ENCODE measurements at places on chromosomes 12 and 14.

DNA sequence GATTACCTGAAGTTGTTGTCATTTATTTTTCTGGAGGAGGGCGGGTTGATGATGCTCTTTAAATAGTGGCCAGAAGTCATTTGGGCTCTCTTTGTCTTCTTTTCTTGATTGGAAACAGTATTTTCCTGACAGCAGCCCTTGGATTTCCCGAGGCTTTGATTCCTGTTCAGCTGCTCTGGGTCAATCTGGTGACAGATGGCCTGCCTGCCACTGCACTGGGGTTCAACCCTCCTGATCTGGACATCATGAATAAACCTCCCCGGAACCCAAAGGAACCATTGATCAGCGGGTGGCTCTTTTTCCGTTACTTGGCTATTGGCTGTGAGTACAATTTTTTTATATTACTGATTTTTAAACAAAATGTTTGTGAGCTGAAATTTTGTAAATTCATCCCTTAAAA is 60.4 kb downstream of the ANAPC7 start:
- DNase-seq, result no peak

DNA sequence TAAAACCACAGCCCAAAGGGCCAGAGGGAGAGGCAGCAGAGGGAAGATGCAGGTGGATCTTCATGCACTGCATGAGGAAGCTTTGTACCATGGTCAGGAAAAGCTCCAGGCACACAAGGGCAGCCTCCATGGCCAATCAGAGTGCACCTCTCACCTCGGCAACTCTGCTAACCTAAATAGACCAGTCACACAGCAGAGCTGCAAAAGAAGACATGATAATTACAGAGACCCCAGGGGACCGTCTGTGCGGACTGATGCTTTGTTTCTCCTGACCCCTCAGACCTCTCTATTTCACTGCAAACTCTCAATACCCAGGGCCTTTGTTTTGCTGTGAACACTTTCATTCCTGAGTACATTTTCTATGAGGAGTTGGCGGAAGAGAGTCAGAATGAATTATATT is 10.7 kb upstream of the TCL1B start:
- no peak for DNase-seq

DNA sequence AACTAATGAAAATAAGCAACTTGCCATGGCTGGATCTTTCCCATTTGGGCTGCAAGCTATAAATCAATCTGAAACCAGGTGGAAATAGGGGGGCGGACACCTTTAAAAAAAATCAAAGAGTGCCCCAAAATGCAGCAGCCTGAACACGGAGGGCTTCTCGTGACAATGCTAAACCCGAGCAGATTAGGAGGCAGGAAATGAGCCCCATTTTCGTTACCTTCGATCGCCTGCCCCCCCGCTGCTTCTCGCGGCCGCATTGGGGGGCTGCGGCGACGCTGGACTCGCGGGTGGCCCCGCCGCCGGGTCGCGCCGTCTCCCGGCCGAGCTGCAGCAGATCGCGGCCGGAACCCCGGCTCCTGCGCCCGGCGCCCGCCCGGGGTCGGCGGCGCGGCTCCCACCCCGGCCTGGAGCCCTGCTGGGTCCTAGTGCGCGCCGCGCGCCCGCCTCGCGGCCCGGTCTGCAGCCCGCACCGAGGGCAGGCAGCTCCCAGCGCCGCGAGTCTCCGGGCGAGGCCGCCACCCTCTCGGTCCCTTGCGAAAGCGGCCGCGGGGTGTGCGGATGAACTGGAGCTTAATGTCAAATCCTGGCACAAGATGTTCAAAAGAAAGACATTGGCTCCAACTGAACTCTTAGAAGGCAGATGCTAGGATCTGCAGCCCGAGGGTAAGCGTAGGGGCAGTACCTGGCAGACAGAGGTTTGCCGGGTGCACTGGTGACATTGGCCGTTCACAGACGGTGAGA is 201.9 kb upstream of the FOXN3 start:
- DNase-seq, result peak; percentile 64

- DNase-seq, result no peak
Observed at GRCh38 chr12:78586790-78587189, 277.8 kb upstream of the SYT1 start.

DNA sequence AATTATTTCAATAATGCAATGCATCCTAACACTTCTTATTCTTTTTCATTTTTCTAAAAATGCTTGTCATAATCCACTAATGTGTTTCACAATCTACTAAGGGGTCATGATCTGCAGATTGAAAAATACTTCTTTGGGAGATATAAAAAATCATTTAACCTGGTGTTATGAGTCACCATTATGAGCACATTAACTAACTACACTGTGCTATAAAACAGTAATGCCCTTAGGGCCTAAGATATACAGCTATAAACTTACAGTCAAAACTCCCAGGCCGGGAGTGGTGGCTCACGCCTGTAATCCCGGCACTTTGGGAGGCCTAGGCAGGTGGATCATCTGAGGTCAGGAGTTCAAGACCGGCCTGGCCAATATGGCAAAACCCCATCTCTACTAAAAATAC is 14.2 kb downstream of the ATXN2 start:
- no peak for DNase-seq

DNA sequence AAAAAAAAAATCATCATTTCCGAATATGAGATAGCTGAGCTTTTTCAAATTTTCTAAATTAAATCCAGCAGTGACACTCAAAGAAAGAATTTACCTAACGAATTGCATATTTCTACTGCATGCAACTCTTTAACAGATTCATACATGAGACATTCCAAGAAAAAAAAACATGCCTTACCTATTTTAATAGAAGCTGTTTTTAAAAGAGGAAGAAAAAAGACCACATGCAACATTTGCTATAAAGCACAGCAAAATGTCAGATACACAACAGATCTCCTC is 18.5 kb downstream of the CORO1C start:
- peak; percentile 39 for DNase-seq

- DNase-seq, result no peak
Observed at GRCh38 chr12:81639196-81639595, 120.0 kb downstream of the PPFIA2 start.

GRCh38 chr14:52553002-52553670 is 500 bp downstream of the GPR137C start:
- DNase-seq, result no peak

- peak; percentile 74 for DNase-seq
Observed at GRCh38 chr12:50050410-50051098, 6.8 kb upstream of the ASIC1 start.

GRCh38 chr12:2785017-2785416 is 9.8 kb upstream of the FKBP4 start:
- no peak for DNase-seq

- peak; percentile 27 for DNase-seq
Observed at GRCh38 chr12:88922816-88923215, 342.5 kb upstream of the KITLG start.

- DNase-seq, result peak; percentile 53
Observed at GRCh38 chr12:121532503-121533393, 48.1 kb downstream of the KDM2B start.

- no peak for DNase-seq
Observed at GRCh38 chr14:75495882-75496281, 26.4 kb upstream of the BATF start.

DNA sequence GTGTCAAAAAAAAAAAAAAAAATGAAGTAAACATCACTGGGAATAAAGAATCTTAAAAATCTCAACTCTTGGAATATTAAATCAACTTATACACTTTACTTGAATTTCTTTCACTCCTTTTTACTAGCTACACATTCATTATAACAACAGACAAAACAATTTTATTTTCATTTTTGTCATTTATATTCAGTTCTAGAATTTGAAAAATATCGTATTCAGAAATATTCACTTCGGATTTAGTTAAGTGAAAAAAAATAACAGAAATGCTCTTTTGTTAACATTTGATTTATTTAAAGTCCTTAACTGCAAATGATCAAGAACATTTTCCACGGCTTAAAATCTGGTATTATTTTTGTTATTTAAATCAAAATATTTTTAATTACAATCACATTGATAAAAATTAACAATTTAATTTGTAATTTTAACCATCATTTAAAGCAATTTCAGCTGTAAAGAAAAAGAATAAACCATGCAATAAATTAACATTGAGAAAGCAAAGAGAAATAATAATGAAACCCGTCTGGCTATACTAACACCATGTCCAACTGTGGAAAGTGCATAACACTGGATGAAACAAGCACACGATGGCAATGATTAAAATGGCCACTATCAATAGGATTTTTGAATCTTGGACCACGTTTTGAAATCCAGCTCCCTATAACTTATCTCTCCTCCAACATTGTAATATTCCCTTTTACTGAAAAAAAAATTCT is 5.2 kb downstream of the FOXA1 start:
- DNase-seq, result no peak

DNA sequence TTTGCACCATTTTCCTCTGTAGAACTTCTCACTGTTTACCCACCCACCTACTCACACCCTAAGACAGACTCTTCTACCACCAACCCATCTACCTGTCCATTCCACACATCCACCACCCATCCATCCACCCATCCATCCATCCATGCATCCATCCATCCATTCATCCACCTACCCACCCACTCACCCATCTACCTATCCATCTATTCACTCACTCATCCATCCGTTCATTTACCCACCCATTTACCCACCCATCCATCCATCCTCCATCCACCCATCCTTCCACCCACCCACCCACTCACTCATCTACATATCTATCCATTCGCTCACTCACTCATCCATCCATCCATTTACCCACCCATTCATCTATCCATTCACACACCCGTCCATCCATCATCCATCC is 15.1 kb downstream of the PLBD2 start:
- DNase-seq, result no peak

GRCh38 chr14:33676135-33676566 is 274.7 kb downstream of the EGLN3 start:
- DNase-seq, result peak; percentile 67

GRCh38 chr14:53109105-53110041 is 43.8 kb downstream of the DDHD1 start:
- peak; percentile 21 for DNase-seq

DNA sequence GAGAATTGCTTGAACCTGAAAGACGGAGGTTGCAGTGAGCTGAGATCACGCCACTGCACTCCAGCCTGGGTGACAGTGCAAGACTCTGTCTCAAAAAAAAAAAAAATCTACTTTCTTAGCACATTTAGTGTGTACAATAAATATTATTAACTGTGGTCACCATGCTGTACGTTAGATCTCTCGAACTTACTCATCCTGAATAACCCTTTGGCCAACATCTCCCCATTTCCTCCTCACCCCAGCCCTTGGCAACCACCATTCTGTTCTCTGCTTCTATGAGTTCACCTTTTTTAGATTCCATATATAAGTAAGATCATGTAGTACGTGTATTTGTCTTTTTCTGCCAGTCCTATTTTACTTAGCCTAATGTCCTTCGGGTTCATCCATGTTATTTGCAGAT is 13.4 kb downstream of the FUT8 start:
- DNase-seq, result no peak

GRCh38 chr14:91302391-91302790 is 57.9 kb upstream of the GPR68 start:
- no peak for DNase-seq

DNA sequence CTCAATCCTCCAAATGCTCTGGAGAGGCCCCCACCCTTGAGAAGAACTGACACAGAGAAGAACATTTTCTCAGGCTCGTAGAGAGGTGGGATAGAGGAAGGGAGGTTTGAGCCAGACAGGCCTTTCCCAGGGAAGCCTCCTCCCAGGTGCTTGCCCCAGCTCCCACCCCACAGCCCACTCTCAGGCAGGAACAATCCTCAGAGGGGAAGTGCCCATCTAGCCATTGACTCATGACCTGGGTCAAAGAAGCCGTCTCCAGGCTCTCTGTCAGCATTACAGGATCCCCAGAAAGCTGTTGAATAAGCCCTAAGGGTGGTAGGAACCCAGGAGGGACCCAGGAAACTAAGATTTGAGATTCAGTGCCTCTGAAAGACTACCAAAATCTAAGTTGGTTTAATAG is 3.8 kb downstream of the AQP6 start:
- no peak for DNase-seq

DNA sequence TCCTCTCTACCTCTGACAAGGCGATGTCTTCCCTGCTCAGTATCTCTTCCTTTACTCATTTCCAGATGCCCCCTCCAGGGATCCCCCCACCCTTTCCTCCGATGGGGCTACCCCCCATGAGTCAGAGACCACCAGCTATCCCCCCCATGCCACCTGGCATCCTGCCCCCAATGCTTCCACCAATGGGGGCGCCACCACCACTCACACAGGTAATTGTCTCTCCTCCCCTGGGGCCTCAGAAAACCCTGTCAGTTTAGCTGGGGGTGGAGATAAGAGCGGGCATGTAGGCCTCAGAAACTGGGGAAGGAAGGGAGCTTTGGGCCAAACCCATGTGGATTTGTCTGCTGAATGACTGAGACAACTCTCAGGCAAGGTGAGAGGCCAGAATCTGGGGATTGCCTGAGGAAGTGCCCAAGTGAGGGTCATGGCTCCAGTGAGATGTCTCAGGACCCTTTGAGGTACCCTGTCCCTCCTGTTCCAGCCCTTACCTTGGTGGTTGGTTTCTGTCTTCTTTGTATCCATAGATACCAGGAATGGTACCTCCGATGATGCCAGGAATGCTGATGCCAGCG is 8.1 kb downstream of the PRPF40B start:
- DNase-seq, result no peak

- DNase-seq, result no peak
Observed at GRCh38 chr12:101238306-101238705, 28.3 kb upstream of the SLC5A8 start.

DNA sequence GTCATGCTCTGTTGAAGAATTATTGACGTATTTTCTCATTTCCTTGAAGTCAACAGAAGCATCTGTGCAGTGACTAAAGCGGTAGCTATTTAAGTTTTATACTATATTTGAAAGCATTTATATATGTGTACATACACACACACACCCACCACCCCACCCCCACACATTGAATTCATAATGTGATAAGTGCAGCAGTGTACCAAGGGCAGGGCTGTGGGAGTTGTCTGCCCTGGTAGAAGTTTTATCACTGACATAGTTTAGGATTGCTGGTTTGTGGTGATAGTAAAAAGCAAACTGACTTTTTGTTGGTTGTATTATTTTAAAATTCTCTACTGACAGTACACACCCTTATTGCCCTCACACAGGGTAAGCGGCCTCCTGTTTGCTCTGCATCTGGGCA is 39.1 kb downstream of the GAS2L3 start:
- no peak for DNase-seq

- no peak for DNase-seq
Observed at GRCh38 chr12:93006471-93007208, 77.5 kb upstream of the EEA1 start.

DNA sequence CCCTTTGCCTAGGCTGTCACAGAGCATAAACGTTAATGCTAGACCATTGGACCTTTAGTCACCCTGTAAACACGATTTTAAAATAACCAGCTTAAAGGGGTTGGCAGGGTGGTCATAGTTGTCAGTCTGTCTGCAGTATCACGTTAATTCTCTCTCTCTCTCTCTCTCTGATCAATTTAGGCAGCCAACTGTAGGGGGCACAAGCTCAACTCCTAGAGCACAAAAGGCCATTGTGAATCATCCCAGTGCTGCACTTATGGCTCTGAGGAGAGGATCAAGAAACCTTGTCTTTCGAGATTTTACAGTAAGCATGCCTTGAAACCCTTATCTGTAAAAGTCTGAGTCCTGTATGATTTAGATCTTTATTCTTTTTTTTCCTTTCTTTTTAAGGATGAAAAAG is 97.1 kb downstream of the SCAF11 start:
- no peak for DNase-seq
